ENCODE measurements at places on chromosomes 1 and 21. TPM values are rescaled to one million over a fixed set of nuclear protein-coding genes. Genes with fewer than 3 reads are reported as not detected.

TXNIP gene
- 29.6 TPM for total RNA-seq

OR2G6 gene
- total RNA-seq: not detected

MYOG gene
- not detected for total RNA-seq

MEF2D gene
- total RNA-seq: 32.3 TPM

TINAGL1 gene
- 1,345 TPM for total RNA-seq

WDTC1 gene
- 20.1 TPM for total RNA-seq
